ENCODE measurements at places on chromosomes 6 and 20. TPM values are rescaled to one million over a fixed set of nuclear protein-coding genes. Genes with fewer than 3 reads are reported as not detected.
A peak's percentile ranks its signal among the peaks of the same experiment; 100 is the strongest.

GRCh38 chr6:137775720-137776119 is 91.3 kb upstream of the TNFAIP3 start:
- no peak for DNase-seq
- no peak overlapping the region for H3K27ac ChIP-seq
- peaks cover 19% of the 10 kb centered on the region for H3K4me1 ChIP-seq
- H3K27me3 ChIP-seq: no peaks in the 10 kb centered on the region

Gene TNFRSF21
- 22.1 TPM for total RNA-seq

DNA sequence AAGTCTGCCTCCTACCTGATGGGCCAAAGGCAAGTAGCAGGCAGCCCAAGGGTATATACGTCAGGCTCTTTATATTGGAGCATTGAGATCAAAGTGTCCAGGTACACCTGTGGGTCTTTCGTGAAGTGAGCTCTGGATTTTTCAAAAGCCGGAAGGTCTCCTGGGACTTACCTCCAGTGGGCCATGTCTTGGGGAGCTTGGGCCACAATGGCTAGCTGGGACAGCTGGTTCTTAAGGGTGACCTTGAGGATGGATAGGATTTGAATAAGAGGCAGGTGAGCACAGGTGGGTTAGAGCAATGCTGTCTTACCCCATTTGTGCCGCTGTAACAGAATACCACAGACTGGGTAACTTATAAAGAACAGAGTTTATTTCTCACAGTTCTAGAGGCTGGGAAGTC is 153.4 kb downstream of the CDC5L start:
- no peaks in the 10 kb centered on the region for H3K27me3 ChIP-seq
- DNase-seq: no peak
- H3K4me1 ChIP-seq: no peaks in the 10 kb centered on the region
- H3K27ac ChIP-seq: no peak overlapping the region
- H3K36me3 ChIP-seq: no peaks in the 10 kb centered on the region

DNA sequence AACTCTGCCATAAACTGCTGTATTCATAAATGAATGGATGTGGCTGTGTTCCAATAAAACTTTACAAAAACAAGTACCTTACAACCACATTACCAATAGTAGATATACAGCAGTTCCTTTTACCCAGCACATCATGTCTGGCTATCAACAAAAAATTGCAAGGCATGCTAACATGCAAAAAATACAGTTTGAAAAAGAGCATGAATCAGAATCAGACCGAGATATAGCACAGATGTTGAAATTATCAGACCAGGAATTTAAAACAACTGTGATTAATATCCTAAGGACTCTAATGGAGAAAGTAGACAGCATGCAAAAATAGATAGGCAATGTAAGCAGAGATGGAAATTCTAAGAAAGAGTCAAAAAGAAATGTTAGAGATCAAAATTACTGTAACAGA is 8.4 kb upstream of the NUS1 start:
- DNase-seq: no peak
- no peak overlapping the region for H3K27ac ChIP-seq
- H3K27me3 ChIP-seq: no peaks in the 10 kb centered on the region
- H3K36me3 ChIP-seq: no peaks in the 10 kb centered on the region
- H3K4me3 ChIP-seq: no peak overlapping the region
- H3K4me1 ChIP-seq: no peaks in the 10 kb centered on the region

GRCh38 chr20:18166950-18167349 is 29.3 kb downstream of the KAT14 start:
- no peaks in the 10 kb centered on the region for H3K36me3 ChIP-seq
- H3K27ac ChIP-seq: no peak overlapping the region
- no peaks in the 10 kb centered on the region for H3K27me3 ChIP-seq

Gene DHX35
- 10.6 TPM for total RNA-seq

Gene ZSWIM3
- total RNA-seq: 5.0 TPM

DNA sequence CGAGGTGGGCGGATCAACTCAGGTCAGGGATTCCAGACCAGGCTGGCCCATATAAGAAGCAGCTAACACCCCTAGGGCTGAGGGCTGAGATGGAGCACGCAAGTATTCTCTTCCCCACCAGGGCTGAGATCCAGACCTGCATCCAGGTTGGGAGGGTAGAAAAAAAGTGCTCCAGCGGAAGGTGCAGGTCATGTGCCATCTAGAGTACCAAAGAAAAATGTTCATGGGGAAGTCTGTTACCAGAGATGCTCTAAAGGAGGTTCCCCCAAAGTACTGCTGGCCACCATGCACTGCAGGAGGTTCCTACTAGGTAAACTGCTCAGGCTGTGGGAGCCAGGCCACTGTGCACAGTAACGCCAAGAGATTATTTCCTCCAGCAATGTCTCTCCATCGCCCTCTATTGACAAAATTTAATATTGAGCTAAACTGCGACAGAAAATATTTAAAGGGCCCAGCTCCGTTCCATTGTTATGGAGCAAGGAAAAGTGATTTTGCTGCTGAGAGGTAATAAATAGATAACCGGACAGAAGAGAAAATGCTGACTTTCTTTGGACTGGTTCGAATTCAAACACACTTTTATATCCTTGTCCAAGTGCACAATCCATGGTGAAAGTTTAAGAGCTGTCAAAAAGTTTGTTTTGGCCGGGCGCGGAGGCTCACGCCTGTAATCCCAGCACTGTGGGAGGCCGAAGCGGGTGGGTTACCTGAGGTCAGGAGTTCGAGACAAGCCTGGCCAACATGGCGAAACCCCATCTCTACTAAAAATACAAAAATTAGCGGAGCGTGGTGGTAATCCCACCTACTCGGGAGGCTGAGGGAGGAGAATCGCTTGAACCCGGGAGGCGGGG is 159.9 kb downstream of the OR2B2 start:
- H3K4me3 ChIP-seq: peak overlapping the region; percentile 76
- H3K27ac ChIP-seq: peak overlapping the region; percentile 86
- peaks cover 17% of the 10 kb centered on the region for H3K4me1 ChIP-seq
- no peaks in the 10 kb centered on the region for H3K36me3 ChIP-seq
